ENCODE measurements at places on chromosomes 7 and 10. TPM values are rescaled to one million over a fixed set of nuclear protein-coding genes. Genes with fewer than 3 reads are reported as not detected.

MMD2 gene
- 0.06 TPM for polyA plus RNA-seq

DNA sequence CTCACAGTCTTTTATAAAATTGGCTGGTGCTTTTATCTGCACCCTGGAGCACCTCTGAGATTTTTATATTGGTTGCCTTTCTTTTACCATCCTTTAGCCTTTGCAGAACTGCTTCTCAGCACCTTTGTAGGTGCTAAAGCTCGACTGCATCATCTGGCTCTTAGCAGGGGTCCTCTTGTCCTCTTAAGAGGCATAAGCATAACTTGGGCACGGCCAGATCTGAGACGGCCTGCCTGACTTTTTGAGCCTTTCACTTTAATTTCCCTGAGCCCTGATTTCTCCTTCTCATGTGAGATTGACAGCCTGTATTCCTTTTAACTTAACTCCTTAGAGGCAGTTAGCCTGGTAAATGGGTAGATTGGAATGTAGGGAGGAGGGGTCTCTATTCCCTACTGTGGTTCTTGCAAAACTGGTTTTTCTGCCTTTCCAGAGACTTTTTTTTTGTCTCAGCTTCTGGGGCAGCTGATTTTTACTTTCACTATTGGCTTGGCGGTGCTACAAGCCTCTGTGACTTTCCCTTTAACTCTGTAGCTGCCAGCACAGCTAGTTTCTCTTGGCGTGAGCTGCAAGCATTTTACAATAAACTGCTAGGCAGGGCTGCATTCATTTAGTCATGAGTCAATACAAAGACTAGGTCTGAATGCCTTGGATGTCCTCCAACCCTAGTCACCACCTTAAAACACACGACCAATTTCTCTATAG is 24.0 kb downstream of the ZPBP start:
- peak; percentile 58 for DNase-seq

CPA2 gene
- polyA plus RNA-seq: 0.34 TPM

DNA sequence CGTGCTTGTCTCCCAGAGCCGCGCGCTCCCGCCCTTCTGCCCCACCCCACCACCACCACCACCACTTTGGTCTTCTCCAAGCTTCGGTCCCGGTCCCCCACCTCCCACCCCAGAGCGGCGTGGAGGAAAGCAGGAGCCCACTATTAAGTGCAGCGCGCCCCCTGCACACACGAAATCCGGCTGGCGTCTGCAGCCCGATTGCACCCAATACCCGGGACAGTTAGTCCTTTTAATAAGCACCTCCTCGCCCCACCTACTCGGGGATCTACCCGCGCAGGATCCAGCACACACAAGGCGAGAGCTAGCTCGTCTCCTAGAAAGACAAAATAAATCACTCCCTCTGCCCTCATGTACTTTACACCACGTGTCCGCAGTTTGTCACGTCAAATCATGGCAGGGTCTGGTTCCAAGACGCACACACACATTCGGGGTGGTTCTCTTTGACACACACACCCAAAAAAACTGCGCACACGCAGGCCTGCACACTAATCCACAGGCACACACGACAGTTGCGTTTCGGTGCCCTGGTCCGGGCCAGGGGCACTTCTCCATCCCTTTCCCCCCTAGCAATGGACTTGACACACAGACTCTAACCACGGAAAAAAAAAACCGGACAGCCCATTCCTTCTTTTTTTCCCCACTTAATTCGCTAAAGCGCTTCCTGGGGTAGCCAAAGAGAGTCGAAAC is 1.6 kb downstream of the SFMBT2 start:
- no peak for DNase-seq

DNA sequence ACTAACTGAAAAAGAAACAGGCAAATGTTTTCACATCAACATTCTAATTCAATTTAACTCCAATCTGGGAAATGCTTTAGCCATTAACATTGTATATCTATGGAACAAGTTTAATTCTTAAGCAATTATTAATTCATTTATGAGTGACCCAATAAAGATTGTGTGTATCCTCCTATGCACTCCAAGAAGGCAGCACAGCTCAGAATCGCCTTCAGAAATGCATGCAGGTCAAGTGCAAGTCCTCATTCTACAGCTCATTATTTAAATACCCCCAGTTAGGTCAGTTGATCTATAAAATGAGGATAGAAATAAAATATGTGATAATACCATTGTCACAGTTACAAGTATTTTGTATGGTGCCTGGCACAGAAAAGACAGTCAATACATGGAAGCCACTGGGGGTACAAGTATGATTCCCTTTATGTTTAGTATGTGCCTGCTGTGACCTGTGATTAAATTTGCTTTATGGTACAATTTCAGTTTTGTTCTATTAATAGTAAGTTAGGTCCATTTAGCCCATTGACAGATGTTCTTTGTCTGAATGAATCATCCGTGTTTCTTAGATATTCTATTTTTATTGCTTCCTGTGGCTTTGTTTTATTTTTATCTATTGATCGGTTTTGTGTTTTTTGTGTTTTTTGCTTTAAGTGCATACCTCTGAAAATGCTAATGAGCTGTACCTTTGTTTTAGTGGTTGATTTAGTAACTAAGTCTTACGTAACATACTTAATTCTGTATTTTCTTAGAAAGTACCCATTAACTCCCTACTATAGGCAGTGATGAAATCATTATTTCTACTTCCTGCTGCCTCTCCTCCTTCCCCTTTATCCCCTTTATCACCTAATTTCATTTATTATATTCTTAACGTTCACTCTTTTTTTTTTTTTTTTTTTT is 42.8 kb downstream of the CPXM2 start:
- DNase-seq: no peak

DNA sequence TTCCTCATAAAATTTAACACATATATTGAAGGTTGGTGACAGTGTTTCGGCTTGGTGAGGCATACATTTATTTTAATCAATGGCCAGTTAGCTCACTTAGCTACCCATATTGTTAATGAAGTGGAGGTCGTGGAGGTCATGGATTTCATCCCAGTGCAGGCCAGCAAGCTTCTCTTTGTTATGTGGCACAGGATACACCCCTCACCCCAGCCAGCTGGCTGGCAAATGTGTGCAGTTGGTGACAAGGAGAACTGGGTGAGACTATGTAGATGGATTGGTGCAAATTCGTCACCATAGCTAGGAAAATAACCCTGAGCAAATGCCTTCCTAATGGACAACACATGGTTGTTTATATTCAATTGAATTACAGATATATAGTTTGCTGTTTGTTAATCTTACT is 50.5 kb upstream of the FOXP2 start:
- DNase-seq: no peak

GRCh38 chr10:92434385-92434784 is 139.5 kb downstream of the IDE start:
- DNase-seq: no peak

DNA sequence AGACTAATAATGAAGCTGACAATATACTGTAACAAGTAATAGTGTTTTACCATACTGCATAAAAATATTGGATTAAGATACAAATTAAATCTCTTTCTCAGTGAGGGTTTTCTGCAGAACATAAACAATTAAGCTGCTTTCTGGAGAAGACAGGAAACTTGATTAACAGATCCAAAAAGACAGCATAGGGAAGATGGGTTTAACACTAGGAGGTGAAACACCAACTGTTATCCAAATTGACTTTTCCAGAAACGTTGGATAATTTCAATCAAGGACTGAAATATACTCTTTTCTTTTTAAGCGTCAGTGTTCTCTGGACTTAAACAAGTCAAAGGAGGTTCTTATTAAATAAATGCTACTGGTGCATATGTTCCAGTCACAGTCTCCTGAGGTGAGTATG is 45.3 kb upstream of the IMMP2L start:
- DNase-seq: no peak

DNA sequence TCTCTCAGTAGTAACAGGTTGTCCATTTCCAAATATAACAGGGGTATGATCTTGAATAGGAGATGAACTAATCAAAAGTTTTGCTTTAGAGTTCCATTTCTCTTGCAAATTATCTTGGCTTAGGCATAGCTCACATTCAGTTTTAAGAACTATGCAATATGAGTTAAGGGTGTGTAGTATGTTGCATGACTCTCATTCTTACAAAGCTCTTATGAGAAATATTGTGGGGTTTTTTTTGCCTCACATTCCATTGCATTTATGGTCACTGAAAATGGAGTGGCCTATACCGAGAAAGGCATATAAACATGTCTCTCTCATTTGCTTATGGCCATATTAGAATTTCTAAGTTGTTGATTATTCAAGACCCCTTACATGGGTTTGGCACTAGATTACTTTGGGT is 48.5 kb upstream of the LAMB1 start:
- DNase-seq: no peak

- no peak for DNase-seq
These were observed 158.2 kb downstream of the WNT2 start for GRCh38 chr7:117164620-117165019.

GRCh38 chr10:69068549-69068948 is 19.4 kb upstream of the SRGN start:
- DNase-seq: no peak

BAG3 gene
- polyA plus RNA-seq: 31.1 TPM

GRCh38 chr10:3213758-3214515 is 41.4 kb upstream of the PITRM1 start:
- no peak for DNase-seq

GRCh38 chr10:94427166-94427565 is 24.8 kb downstream of the TBC1D12 start:
- DNase-seq: no peak

DNA sequence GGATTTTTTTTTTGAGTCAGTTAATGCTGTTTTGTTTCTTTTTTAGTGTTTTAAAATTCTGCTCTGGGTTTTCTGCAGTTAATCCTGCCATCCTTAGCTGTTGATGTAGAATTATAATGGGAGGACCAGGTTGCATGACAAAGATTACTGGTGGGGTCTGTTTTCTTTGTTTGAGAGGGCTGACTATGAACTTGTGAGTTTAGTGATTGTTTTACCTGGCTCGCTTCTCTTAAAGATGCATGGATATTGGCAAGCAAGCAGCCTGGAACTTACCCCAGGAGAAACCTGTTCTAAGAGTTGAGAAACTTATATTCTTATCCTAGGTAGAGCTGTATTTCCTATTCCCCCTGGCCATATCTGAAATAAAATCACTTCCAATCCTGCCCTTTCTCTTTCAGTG is 727.8 kb downstream of the GRM8 start:
- no peak for DNase-seq

DNA sequence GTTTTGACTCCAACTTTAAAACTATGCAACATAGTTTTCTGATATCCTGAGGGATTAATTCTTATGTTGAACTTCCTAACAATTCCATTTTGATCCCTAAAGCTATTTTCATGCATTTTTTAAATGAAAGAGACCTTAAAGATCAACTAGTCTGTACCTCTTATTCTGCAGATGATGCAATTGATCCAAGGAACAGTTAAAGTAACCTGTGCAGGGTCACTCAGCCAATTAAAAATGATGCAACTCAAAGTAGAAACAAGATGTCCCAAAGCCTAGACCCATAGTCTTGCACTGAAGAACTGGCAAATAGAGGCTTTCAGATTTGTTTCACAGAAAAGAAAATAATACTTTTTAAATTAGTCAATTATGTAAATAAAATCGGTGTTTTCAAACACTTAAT is 86.3 kb downstream of the IMMP2L start:
- no peak for DNase-seq

GRCh38 chr10:70890917-70891431 is 2.6 kb upstream of the PCBD1 start:
- DNase-seq: no peak

DNA sequence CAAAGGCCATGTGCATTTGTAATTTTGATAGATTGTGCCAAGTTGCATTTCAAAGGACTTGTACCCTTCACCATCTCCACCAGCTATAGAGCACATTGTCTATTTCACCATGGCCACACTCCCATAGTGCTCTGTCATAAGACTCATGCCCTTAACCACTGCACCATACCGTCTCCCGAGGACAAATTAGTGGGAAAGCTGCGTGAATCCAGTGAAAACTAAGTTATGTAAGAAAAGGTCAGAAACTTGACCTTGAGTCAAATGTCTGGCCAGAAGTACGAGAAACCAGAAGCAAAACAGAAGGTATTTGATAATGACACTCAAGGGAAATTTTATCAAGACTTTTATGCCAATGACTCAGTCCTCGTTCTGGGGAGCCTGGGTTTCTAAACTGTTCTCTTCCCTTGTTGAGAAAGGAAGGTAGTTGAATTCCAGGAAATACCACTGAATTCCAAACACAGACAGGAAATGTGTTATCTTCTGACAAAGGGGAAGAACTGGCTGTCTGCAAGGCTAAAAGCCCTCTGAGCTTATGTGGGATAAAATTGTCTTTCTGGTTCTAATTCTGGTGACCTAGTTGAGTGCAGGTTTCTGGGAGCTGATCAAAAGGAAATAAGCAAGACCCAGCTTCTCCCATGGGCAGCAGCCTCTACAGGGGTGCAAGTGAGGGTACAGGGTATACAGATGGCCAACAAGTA is 49.7 kb downstream of the CDK1 start:
- no peak for DNase-seq

ODAD2 gene
- polyA plus RNA-seq: 3.2 TPM

- DNase-seq: no peak
These were observed 64.0 kb upstream of the CACUL1 start for GRCh38 chr10:118818621-118819221.

DNA sequence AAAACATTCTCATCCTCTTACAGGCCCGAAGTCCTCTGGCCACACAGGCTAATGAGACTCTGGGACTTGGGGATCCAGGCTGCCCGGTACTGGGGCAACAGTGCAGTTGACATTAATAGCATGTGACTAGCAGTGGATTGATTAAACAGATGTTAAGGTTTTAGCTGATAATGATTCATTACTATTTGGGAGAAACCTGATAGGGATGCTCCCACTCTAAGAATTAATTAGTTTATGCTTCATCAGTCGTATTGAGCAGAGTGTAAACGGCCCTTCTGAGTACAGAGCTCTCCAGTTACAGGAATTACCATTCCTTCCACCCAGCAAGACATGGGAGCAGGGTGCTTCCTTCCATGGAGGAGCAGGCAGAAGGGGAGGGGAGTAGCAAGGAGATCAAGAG is 82.7 kb downstream of the RPS24 start:
- no peak for DNase-seq

- DNase-seq: no peak
These were observed 113.4 kb upstream of the NUPR2 start for GRCh38 chr7:56229631-56230030.

NPTX2 gene
- polyA plus RNA-seq: 2.3 TPM

GRCh38 chr10:131746785-131747184 is 154.0 kb upstream of the PPP2R2D start:
- DNase-seq: no peak

H2BK1 gene
- polyA plus RNA-seq: not detected

DNA sequence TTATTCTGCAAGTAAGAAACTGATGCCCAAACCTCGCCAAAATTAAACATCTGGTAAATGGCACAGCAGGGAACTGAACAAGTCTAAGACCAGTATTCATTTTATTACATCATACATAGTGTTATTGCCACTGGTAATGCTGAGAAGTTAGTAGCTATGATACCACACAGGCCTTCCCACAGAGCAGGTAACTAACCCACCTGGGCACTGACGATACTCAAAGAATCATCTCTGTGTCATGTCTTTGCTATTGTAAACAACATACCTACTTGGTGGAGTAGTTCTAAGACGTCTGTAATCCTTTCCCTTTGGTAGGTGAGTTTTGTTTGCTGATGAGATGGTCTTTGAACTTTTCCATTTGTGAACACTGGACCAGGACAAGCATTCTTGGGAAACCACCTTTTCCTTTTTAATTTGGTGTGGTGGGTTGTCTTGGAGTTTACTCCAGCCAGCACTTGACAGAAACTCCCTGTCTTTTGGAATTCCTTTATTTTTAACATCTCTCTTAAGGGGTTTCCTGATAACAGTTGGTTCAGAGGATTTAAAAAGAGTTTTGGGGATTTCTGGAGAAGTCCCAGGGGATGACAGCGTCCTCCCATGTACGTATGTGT is 40.9 kb downstream of the PDSS1 start:
- no peak for DNase-seq

- no peak for DNase-seq
These were observed 256.7 kb downstream of the DNAJB6 start for GRCh38 chr7:157593541-157593940.

SPDYE2 gene
- 2.4 TPM for polyA plus RNA-seq

NEUROG3 gene
- not detected for polyA plus RNA-seq

Data from left renal pelvis (tissue), 4 donors.